Ovary (tissue), 10 donors: ENCODE measurements at places on chromosomes 2 and 18.

- DNase-seq = no peak
Measured at GRCh38 chr2:231617059-231617926, 24.6 kb downstream of the TEX44 start.

DNA sequence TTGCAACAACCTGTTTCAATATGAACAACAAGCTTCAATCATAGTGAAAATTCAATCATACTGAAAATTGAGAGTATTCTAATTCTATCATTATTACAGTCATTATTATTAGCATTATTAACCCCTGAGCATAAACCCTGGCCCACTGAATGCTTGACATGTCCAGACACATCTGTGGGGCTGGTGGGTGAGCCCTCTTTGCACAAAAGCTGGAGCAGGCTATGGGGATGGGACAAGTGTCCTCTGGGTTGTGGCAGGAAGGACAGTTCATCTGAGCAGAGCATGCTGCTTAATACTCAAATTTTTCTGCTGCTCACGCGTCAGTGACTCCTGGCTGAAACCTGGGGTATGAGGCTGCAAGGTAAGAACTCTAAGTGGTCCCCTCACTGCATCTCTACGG, 451.1 kb upstream of the POU3F3 start:
- no peak for DNase-seq

- no peak for DNase-seq
Measured at GRCh38 chr2:240141736-240142135, 1.3 kb upstream of the OTOS start.

GRCh38 chr18:2302628-2303516, 268.4 kb downstream of the METTL4 start:
- DNase-seq = no peak

GRCh38 chr2:133600266-133600928, 32.1 kb upstream of the NCKAP5 start:
- no peak for DNase-seq

DNA sequence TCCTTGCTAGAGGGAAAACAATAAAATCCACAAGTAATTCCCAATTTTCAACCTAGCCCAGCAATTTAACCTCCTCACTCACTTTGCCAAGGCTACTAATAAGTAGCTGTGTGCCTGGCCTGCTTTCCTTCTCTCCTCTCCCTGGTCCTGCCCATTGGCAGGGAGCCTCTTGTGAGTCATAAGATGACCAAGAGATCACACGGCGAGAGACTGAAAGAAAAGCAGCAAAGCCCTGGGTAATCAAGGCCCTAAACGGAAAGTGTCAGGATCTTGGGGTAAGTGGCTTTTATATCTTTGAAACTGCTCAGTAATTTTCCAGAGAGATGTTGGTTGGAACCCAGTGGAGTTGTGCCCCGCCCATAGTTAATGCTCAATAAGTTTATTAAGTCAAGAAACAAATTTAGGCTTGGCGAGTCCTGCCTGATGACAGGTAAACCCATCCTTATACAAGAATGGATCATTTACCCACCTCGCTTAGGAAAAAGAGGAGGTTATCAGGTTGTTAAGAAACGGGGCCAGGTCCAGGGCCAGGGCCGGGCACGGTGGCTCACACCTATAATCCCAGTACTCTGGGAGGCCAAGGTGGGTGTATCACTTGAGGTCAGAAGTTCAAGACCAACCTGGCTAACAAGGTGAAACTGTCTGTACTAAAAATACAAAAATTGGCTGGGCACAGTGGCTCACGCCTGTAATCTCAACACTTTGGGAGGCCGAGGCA, 10.0 kb upstream of the ADAM17 start:
- peak; percentile 88 for DNase-seq

DNA sequence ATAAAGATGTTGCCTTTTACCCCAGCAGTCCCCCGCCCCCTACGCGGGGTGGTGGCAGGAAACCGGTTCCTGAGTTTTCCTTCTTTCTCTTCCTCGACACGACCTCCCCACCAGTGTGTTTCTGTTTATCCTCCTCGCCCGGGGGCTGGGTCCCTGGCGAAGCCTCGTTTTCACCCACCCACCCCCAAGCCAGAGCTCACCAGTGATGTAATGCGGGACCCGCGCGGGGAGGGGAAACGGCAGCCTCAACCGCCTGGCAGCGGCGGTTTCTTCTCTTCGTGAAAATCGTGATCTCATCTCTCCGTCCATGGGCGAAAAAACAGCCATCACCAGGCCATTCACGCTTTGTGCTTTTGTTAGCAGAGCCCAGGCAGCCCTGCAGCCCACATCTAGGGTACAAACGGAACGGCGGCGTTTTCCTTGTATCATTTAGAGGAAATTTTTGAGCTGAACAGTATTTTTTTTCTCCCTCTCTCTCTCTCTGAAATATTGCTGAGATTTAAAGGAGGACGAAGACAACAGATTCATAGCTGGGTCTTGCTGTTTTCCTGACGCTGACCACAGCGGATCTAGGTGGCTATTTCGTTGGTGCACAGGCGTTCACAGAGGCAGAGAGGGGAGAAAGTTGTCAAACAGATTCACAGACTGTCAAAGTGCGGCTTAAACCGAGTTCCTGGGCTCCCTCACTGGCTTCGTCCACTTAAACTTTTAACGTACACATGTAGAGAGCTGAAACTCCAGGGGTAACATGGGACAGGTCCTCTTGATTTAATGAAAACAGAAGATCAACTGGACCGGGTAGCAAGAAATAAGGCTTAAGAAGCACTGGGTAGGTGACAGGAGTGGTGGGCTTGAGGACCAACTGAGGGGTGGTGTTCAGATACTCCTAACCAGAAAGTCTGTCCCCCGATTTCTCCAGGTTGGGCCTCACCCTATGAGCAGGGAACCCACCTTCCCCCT, 21.9 kb upstream of the PAX3 start:
- DNase-seq = no peak

DNA sequence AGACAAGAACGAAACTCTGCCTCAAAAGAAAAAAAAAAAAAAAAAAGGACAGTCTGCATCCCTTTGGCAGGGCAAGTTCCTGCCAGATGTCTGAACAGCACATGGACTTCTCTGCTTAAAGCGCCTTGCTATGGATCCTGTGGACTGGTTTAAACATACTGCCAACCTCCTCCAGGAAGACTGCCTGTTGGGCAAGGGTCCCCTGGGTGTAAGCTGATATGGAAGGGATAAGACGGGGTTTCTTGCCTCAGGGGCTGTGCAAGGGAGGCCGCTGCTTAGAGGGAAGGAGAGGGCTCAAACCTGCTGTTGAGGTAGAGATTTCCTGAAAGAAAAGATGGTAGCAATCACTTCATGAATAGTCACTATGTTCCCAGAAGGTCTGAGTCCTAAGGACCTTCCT, 22.2 kb downstream of the SKA1 start:
- DNase-seq = no peak

GRCh38 chr2:67108231-67108630, 288.9 kb upstream of the ETAA1 start:
- no peak for DNase-seq

DNA sequence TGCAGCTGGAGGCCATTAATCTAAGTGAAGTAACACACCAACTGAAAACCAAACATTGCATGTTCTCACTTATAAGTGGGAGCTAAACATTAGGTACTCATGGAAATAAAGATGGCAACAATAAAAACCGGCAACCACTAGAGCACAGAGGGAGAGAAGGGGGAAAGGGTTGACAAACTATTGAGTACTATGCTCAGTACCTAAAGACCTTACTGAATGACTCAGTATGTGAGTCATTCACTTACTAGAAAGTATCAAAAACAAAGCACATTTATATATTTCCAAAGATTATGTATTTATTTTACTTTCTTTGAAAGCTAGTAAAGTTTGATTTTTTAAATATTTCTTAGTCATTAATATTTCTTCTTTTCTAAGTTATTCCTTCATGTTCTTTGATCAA, 48.9 kb downstream of the ZNF385B start:
- DNase-seq = no peak

DNA sequence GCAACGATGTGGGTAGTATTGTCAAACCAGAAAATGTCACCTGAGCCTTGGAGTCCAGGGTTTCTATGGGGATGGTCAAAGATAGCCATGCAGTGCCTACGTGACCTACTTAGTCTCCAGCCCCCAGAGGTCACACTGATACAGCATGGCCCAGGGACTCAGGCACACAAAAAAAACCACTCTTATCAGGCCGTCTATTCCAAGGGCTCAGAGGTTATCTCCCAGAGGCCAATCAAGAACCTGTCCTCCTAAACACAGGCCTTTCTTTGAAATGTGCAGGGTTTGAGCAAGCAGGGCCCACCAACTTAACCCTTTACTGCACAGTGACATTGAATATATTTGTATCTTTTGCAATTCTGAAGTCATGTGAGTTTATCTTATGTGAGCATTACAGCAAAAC, 82.7 kb downstream of the MRO start:
- no peak for DNase-seq

DNA sequence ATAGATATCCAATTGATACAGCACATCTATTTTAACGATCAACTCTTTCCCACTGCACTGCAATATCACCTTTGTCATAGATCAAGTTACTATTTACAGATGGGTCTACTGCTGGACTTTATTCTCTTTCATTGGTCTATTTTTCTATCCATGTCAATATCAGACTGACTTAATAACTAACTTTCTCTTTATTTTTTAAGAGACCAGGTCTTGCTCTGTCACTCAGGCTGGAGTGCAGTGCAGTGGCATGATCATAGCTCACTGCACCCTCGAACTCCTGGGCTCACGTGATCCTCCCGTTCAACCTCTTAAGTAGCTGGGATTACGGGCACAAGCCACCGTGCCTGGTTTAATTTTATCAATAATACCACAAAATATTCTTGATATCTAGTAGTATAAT, 71.2 kb downstream of the TLK1 start:
- DNase-seq = no peak

GRCh38 chr2:61214171-61214570, 52.2 kb downstream of the C2orf74 start:
- DNase-seq = no peak

GRCh38 chr2:217983276-217984233, 19.2 kb downstream of the TNS1 start:
- no peak for DNase-seq

DNA sequence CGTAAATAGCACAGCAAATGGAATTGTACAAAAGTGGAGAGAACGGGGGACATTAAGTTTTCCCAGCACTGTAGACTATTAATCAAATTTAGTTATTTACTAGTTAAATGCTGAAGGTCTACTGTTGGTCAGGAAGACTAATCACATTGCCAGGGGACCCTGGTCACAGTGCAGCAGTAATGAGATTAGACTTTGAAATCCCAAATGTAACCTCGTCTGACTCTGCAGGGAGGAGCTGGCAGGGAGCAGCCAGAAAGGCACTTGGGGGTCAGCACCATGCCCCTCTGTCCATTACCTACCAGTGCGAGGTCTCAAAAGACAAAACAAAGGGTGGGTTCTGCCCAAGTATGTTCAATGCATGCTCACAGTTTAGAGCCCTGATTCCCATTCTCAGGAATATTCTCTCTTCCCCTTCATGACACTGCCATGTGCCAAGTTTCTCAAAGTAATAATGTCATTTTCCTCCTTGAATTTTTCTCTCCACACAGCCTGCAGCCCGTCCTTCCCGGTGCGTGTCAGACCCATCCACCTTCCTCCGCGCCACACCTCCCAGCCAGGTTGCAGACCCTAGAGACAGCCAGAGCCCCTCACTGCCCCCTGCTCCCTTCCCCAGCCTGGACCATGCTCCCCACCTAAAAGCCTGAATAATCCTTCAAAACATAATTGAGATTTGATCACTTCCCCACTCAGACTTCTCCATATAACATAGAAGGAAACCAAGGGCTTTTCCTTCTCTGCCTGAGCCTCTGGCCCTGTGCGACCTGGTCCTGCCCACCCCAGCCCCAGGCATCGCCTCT, 52.5 kb downstream of the TMEM18 start:
- no peak for DNase-seq

GRCh38 chr2:223771475-223771874, 65.9 kb downstream of the AP1S3 start:
- no peak for DNase-seq

GRCh38 chr2:226835420-226835795, 446 bp upstream of the RHBDD1 start:
- DNase-seq = no peak

GRCh38 chr2:178954049-178954448, 95.9 kb downstream of the CCDC141 start:
- DNase-seq = no peak

- no peak for DNase-seq
Measured at GRCh38 chr2:71928734-71929481, 218.8 kb downstream of the CYP26B1 start.

GRCh38 chr2:111111101-111111755, 9.5 kb upstream of the BCL2L11 start:
- DNase-seq = no peak

DNA sequence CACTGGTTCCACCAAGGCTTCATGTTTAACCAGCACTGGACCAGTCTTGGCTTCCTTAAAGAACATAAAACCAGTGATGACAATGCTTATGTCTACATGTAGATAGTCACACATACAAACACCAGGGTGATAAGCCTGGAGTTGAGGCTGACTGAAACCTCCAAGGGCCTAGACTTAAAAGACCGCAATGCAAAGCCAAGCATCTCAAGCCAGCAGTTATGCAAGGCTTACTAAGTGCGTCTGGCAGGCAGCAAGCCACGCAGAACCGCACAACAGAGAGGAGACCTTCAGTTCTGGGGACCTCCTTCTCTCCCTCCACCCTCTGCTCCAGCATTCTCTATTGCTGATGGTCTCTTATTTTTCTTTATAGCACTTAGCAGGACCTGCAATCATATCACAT, 63.2 kb upstream of the ACAA2 start:
- DNase-seq = no peak

DNA sequence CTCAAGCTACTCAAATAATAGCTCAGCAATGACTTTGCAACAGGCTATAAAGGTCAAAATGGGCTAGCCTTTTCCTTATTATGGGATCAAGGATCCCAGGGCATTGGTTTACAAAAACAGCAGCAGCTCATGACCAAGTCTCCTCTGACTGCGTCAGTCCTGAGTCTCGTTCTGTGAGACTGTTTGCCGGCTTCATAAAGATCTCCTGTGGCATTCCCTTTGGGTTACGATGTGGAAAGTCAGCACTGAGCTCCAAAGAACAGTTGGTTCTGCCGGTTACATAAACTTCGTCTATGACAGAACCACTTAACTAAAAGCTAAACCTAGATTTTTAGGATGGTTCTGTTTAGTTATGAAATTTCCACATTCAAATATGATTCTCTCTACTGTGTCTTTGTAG, 674.9 kb downstream of the ZEB2 start:
- DNase-seq = no peak

- no peak for DNase-seq
Measured at GRCh38 chr2:206220997-206221396, 53.5 kb upstream of the ZDBF2 start.

- DNase-seq = peak; percentile 73
Measured at GRCh38 chr18:22169889-22170420, 566 bp downstream of the GATA6 start.
